ENCODE measurements at places on chromosomes 7 and 10.
A peak's percentile ranks its signal among the peaks of the same experiment; 100 is the strongest.

GRCh38 chr7:154598864-154599263 lies 404.1 kb downstream of the PAXIP1 start:
- DNase-seq, result no peak

GRCh38 chr7:75702515-75702914 lies 36.2 kb downstream of the HIP1 start:
- no peak for DNase-seq

DNA sequence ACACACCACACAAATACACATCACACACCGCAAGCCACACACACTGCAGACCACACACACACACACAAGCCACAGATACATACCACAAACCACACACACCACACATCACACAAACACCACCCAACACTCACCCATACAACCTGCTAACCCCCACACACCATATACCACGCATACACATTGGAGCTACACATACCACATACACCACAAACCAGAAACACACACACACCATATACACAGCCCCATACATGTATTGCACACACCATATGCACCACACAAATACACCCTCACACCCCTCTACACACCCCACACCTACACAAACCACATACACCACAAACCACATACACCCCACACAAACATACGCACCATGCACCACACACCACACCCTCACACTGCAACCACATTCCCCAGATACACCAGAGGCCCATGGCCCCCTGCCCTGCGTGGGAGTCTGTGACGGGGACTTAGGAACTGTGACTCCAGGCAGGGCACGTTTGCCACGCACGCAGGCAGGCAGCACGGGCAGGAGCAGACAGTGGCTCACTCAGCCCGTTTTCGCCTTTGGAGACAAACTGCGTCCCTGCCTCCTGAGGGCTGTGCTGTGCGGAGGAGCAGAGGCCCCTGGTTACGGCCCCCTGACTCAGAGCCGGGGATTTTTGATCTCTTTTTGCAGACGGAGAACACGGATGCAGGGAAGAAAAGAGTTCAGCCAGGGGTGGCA lies 52.6 kb downstream of the TMEM209 start:
- DNase-seq, result no peak

DNA sequence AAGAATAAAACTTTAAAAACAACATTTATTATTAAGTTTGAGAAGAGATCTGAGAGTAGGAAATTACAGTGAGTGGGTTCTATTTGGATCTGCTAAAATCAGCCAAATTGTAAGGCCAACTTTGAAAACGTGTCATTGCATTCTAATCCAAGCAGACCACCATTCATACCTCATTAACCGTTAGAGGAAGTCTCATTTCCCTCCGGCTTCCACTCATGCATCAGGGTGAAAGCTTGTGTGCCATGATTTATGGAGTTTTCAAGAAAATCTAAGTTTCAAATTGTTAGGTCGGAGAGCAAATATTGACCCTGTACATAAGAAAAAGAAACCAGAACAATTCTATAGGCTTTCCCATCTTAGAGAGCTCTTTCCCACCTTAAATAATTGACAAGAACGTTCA lies 166.6 kb upstream of the NRG3 start:
- no peak for DNase-seq

DNA sequence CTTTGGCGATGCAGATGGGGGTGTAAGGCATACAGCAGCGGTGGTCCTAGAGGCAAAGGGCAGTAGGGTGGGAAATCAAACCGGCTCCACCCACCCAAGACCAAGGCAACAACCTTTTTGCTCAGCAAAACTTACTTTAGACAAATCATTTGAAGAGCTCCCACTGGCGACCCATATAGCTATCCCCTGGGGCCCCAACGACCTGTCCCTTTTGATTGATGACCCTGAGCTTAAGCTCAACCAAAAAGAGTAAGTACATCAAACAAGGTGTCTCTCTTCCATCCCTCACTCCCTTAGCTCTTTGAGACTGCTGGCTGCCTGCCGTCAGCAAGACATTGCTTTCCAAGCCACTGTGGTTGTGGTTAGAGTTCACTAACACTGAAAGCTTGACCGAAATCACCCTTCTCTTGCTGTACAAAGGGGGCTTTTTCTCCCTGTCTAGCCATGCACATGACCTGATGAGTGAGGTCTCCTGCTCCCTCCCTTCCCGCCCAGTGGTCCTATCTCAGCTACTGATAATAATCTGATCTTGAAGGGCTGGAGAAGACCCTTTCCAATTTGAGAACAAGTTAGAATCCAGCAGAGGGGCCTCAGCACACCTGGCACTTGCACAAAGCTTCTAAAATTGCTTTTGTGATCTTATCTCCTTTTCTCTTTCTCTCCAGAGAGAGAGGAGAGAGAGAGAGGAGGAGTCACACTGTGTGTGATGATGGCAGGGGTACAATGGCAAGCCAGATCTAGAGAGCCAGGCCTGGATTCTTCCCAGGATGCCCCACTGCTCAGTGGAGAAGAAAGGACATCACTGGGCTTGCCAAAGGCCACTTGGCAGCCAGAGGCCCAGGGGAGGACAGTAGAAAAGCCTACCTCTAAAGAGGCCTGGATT lies 42.2 kb downstream of the XPNPEP1 start:
- DNase-seq, result no peak

DNA sequence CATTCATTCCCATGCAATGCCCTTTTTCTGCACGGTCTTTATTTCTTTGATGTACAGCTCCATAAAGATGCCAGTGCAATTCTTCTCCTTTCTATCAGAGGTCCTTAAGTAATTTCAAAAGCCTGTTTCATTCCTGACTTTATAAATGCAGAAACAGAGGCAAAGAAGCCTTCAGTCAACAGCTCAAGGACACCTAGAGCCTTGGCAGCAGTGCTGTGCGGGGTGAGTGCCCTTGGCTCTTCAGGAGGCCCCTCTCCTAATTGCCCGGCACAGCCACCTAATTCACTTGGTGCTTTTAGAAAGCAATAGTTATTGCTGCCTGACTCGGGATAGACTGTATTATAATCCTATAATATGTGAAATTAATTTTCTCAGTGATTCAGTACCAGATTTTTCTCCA lies 169.6 kb upstream of the KLF6 start:
- no peak for DNase-seq

DNA sequence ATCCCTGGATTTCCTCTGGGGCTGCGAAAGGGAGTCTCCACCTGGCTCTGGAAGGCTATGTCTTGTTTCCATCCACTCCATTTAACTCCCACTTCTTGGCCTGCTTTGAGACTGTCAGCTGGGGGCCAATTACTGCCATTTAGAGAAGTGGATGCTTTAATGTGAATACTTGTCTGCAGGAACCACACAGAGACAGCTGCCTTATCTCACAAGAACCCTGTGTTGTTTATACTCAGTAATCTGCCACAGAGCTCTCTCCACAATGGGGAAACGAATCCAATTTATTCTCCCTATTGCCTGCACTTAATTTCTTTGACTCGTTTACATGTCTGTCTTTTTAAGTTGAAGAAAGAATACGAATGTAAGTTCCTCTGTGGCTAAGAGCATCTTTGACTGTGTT lies 787.0 kb upstream of the C7orf33 start:
- no peak for DNase-seq

DNA sequence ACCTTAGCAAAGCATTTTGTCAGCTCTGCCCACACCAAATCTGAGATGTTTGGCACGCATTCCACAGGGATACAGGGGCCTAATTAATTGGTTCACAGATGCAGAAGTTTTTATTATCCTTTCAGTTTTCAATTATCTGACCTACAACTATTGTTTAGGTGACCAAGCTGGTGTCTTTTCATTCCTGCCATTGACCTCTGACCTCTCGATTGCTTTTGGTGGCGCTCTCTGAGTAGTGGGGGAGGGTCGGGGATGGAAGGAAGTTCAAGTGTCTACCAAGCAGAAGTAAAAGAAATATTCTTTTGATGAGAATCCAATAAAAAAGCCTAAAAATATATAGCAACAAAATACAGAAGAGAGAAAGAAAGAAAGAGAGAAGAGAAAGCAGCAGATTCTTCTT lies 28.8 kb upstream of the KDM7A start:
- DNase-seq, result no peak

GRCh38 chr7:6117533-6117932 lies 86.4 kb downstream of the ANKRD61 start:
- DNase-seq, result no peak

GRCh38 chr10:29734962-29735627 lies 100.3 kb upstream of the SVIL start:
- peak; percentile 94 for DNase-seq

DNA sequence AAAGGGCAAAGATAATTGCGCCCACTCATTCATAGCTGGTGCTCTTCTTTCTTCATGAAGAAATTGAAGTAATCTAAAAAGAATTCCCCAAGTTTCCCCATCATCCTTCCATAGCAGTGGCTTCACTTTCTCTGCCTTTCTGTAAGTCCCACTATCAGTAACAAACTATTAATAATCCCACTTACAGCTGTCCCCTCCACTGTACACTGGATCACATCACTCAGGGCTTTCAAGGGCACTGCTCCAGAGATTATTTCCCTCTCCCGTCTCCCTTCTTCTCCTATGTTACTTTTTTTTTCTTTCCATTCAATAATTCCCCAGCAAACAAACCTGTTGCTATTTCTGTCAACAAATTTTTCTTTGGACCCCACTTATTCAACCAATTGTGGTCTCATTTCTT lies 16.2 kb downstream of the DNAJB9 start:
- DNase-seq, result no peak

- DNase-seq, result no peak
Measured at GRCh38 chr10:130040351-130040750, 70.3 kb downstream of the C10orf143 start.

- DNase-seq, result no peak
Measured at GRCh38 chr10:132036887-132037675, 28.7 kb upstream of the JAKMIP3 start.

DNA sequence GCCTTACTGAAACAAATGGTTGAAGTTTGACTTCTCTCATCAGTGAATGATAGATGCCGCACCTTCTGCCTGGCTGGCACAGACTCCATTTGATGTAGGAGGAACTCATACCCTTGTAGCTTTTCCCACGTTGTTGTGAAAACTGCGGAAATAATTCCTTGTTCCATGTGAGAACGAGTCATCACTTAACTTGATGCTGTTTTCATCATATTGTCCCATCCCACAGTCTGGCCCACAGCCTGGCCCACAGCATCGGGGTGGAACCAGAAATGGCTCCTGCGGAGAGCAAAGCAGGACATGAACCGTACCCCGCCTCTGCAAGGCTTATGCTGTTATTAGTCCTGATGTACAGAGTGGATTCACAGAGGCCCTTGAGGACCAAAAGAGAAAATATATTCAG lies 587.0 kb downstream of the SDK1 start:
- DNase-seq, result no peak

DNA sequence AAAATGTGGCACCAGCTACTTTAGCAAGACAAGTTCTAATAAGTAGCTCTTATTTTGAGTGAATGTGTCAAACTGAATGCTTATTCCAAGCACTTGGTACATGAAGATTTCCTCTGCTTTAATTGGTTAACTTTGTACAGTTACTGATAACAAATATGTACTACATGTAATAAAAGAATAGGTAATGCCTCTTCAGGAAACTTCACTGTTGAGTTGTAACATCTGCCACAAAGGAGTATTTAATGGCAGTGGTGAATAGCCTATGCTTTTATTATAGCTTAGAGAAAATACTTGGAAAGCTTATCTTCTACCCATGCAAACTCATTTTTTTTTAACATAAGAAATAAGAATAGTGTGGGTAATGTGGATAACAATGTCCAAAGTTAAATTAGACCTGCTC lies 82.6 kb downstream of the CYP51A1 start:
- no peak for DNase-seq

DNA sequence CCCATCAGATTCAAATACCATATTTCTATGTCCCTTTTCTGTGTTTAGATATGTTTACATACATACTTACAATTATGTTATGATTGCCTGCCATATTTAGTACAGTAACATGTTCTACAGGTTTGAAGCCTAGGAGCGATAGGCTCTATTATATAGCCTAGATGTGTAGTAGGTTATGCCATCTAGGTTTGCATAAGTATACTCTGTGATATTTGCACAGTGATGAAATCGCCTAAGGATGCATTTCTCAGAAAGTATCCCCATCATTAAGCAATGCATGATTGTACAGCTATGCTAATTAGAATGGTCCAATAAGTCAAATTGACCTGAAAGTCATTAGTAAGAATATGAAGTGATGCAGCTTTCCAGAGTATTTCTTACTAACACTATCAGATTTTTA lies 1171.7 kb upstream of the LRRTM3 start:
- no peak for DNase-seq

GRCh38 chr10:128149267-128150014 lies 23.2 kb upstream of the MKI67 start:
- peak; percentile 13 for DNase-seq

DNA sequence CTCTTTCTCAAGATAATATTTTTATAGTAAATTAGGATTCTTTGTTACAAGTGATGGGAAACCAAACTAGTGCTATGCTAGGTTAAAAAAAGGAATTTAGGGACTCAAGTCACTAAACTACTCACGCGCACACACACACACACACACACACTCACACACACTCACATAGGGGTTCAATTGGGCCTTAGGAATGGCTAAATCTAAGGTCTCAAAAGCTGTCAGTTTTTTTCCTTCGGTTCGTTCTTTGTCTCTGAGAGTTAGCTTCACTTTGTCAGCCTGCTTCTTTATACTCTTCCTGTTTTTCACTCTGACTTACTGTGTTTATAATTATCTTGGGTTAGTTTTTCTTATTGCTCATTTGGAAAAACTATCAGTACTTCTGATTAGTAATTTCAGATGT lies 138.9 kb downstream of the ADK start:
- DNase-seq, result no peak

GRCh38 chr10:78450807-78451485 lies 417.3 kb downstream of the RPS24 start:
- DNase-seq, result no peak
